ENCODE measurements at places on chromosomes 6 and 20.
A peak's percentile ranks its signal among the peaks of the same experiment; 100 is the strongest.

- no peak for DNase-seq
Observed at GRCh38 chr20:1364106-1364505, 28.7 kb downstream of the FKBP1A start.

DNA sequence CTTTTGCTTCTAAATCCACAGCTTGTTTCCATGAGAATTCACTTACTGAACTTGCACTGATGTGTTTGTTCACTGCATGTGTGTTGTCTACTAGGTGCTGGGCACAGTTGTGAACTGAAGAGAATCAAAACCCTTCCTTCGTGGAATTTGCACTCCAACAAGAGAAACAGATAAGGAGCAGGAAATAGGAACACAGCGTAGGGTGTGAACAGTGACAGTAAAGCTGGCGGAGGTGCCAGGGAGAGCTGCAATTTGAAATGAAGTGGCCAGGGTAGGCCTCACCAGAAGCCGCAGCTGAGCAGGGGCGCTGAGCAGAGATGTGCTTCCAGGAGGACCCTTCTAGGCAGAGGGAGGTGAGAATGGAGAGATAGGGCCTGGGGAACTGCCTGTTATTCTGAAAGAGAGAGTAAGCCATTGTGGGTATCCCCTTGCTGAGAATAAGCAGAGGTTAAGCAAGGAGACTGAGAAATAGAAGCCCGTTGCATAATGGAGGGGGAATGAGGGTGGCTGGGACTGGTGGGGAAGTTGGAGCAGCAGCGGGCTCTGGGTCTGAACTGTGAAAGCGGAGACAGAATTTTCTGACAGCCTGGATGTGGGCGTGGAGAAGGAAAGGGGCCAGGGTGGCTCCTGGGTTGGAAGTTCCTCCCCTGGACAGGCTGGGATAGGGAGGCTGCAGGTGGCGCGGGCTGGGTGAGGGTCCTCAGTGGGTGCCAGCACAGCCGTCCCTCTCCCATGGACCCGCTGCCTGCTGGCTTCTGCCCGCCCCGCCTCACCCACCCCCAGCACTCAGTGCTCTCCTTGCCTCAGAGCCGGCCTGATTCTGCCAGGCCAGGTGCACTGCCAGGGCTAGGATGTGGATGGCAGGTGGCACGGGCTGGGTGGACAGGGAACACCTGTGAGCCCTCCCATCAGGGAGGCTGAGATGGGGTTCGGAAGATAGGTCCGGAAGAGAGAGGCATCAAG is 114.7 kb upstream of the AFDN start:
- no peak for DNase-seq

DNA sequence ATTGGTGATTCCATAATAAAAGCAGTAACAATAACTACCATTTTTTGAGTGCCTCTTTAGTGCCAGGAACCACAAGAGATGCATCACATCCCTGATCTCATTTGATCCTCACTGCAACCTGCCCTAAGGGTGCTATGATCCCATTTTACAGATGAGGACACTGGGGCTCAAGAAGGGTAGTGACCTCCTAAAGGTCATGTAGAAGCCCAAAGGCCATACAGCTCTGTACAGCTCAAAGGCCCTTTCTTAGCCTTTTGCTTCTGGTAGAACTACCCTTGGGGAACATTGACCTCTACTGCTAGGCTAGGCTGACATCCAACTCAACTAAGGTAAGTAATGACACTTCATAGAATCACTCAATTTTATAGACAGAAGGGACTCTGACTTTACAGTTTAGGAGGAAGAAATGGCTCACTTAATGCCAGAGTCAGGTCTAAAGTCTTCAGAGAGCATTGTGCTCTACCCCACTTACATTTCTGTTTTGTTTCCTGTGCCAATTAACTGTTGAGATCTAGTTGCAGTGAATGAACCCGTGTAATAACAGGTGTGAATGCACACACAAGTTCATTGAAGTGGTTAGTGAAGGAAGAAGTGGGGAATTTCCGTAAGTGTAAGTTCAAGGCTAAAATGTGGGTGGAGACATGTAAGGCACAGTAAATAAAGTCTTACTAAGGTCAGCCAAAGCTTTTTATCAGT is 10.7 kb downstream of the SLC9A8 start:
- no peak for DNase-seq

- DNase-seq, result no peak
Observed at GRCh38 chr6:43856005-43856765, 86.2 kb downstream of the VEGFA start.

DNA sequence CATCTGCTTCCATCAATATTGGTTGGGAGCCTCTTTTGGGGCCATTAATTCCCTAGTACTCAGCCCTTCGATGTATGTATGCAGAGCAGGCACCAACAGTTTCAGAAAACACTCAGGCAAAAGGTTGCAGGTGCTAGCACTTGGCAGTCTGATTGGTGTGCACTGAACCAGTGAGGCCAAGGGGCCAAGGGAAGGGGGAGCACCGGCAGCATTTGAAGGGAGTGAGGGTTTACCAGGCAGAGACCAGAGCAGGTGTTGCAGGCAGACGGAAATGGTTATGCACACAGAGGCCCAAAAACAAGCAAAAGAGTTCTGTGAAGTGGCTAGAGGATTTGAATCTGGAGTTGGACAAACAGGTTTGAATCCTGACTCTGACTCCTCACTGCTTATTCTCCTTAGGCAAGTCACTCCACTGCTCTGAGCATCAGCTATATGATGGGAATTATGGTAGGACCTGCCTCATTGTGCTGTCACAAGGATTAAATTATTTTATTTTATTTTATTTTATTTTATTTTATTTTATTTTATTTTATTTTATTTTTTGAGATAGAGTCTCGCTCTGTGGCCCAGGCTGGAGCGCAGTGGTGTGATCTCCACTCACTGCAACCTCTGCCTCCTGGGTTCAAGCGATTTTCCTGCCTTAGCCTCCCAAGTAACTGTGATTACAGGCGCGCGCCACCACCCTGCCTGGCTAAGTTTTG is 58.1 kb upstream of the SHLD1 start:
- DNase-seq, result peak; percentile 56

- no peak for DNase-seq
Observed at GRCh38 chr20:5197847-5198650, 71.2 kb downstream of the CDS2 start.

DNA sequence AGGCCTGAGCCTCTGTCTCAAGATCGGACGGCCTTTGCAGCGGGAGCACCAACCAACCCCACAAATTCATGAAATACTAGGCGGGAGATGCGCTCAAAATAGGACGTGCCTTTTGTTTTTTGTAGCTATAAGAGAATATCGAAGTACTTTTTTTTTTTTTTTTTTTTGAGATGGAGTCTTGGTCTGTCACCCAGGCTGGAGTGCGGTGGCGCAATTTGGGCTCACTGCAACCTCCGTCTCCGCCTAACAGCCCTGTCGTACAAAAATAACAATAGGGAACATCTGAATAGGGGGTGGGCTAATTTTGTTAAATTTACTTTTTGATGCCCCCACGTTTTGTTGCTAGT is 5.9 kb upstream of the TUBB2A start:
- no peak for DNase-seq

DNA sequence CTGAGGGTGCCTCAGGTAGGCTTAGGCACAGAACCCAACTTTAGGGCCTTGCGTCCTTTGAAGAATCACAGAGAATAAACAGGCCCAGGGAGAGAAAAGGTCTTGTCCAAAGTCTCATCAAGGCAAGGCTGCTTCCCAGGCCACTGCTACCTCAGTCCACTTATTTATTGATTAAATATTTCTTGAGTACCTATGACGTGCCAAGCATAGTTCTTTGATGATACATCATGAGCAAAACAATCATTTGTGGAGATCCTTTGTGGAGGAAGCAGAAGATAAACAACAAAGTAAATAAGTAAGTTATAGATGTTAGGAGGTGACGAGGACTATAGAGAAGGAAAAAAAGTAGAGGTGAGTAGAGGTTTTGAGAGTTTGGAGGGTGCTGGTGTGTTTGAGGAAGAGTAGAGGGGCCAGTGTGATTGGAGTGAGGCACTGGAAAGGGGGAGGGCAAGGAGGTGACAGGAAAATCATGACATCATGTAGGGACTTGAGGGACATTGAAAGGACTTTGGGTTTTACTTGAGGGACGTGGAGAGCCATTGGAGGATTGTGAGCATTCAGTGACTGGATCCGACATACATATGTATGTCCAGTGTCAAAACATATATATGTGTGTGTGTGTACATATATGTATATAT is 14.1 kb upstream of the CHMP4B start:
- DNase-seq, result no peak

DNA sequence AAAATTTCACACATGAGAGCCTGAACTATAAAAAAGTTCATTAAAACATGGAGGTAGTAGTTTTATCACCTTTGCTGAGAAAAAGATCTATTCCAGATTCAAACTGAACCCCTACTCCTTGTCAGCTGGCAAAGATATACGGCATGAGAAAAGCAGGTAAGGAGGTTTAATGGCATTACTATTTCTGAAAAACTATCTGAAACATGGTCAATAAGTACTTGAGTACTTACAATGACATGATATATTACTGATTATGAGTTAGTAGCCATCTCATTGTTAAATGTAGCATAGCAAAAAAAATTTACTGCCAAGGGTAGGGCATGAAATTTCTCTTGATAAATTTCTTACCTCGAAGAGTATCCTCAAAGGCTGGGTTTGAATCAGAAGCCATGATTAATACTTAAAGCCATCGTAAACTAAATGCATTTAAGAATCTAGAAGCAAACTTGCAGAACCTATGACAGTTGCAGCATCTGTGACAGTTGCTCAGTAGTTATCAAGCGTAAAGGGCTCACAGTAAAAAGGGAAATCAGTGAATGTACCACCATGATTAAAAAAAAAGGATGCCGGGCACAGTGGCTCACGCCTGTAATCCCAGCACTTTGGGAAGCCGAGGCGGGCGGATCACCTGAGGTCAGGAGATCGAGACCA is 8.7 kb downstream of the SLC17A5 start:
- no peak for DNase-seq

DNA sequence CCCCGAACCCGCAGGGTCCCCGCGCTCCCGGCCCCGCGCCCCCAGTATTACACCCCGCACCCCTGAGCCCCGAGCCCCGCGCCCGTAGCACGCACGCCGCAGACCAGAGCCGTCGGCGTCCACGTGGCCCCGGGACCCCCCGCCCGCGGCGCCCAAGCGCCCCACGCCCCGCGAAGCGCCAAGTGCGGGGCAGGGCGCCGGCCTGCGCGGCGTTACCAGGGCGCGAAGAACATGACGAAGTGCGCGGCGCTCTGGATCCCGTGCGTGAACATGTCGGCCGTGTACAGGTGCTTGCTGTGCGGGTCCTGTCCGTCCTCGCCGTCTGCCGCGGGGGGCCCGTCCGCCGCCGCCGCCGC is 312 bp downstream of the TXNDC5 start:
- DNase-seq, result no peak

DNA sequence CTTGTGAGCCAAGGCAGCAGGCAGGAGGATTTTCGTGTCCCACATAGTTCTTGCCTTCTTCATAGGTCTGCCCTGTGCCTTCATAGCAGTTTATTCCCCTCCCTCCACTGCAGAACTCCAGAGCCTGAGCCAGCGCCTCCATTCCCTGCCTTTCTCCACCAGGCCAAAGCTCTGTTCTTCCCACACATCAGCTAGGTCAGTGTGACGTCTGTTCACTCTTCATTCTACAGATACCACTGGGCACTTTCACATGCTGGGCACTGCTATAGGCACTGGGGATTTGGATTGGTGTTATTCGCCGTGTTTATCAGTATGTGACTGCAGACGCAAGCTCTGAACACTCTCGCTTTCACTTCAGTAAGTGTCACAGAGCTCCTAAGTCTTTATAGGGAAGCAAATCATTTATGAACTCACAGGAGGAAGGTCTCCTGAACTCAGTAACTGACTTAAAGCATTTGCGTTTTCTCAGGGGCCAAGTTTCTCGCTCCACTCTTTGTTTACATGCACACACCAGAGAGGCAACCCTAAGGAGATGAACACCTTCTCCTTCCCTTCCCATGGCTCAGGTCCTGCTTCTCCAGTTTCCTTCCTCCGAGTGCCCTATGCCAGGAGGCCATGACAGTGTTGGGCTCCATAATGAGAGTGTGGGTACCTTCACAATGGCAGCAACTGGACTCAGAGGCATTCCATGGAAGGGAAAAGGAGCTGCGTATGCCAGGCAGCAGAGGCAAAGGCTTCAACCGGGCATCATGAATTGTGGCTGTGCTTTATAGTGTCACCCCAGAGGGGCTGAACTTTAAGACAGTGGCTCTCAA is 6.3 kb upstream of the APMAP start:
- no peak for DNase-seq

Measured in NCI-H1417 treated with DMSO at 0.1 percent for 48 hours (cell line).